Stimulated activated CD4-positive, alpha-beta T cell treated with anti-CD3 and anti-CD28 coated beads, Interleukin-15, amount 100 ng/mL, for 48 hours (primary cell): ENCODE measurements at places on chromosomes 3 and 15.

DNA sequence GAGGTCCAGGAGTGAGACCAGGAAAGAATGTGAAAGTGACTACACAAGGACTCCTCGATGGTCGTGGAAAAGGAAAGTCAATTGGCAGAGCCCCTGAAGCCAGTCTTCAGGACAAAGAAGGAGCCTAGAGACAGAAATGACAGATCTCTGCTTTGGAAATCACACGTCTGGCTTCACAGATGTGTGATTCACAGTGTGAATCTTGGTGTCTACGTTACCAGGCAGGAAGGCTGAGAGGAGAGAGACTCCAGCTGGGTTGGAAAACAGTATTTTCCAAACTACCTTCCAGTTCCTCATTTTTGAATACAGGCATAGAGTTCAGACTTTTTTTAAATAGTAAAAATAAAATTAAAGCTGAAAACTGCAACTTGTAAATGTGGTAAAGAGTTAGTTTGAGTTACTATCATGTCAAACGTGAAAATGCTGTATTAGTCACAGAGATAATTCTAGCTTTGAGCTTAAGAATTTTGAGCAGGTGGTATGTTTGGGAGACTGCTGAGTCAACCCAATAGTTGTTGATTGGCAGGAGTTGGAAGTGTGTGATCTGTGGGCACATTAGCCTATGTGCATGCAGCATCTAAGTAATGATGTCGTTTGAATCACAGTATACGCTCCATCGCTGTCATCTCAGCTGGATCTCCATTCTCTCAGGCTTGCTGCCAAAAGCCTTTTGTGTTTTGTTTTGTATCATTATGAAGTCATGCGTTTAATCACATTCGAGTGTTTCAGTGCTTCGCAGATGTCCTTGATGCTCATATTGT is 6.0 kb downstream of the CCR2 start:
- DNase-seq, result peak; percentile 21

DNA sequence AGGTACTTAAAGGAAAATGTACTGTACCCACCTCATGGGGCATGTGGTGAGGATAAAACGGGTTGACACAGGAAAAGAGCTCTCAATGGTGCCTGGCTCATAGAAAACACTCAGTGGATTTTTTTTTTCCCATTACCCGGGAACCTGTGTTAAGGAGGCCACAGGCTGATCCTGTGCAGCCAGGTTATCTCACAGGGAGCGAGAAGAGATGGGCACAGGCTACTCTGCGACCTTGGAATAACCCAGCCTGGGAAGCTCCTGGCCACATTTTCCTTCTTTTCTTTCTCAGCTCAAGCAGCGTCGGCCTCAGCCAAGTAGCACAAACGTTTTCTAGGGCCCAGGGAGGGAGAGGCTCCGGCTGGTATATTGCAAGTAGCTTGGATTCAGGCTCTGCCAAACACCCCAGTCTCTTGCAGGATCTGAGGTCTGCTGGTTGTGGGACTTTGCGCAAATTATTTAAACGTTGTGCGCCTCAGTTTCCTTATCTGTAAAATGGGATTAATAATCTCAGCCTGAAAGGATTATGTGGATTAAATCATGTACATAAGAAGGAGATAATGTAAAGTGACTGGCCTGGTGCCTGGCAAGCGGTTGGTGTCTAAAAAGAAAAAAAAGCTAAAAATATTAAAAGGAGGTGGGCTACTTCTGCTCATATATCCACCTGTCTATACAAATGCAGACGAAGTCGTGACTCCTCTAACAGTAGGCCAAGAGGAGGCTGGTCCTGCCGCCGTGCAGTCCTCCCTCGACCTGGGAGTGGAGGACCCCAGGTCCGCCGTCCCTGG is 2.2 kb downstream of the FURIN start:
- no peak for DNase-seq

DNA sequence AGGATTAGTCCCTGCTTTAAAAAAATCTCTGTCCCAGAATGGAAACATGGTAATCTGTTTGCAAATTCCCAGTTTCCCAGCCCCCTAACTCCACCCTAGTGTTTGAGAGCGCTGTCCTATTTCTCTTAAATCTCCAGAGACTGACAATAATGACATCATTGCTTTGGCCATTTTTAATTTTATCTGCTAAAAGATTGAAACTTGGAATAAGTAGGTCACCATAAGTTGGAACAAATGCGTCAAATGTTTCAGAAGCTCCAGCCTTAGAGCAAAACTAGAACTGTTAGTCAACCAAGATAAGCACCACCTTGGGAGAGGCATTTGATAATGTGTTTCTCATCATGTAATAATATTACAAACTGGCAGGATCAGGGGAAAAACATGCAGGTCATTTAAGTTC is 25.7 kb upstream of the MB21D2 start:
- DNase-seq, result no peak

DNA sequence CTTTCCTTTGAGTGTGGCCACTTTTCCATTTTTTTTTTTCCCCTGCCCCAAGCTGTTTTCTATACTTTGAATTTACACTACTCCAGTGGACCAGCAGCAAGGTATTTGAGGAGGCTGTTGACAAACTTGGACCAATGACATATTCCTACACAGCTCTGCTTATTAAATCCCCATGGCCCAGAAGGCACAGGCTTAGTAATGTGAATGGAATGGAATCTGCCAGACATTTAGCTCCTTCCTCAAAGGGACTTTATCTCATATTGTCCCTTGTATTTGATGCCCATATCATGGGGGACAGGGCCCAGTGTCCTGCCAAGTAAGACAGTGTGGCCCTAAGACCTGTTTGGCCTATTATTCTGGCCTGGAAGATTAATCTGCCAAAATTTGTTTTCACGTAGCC is 107.5 kb downstream of the CHCHD6 start:
- no peak for DNase-seq

DNA sequence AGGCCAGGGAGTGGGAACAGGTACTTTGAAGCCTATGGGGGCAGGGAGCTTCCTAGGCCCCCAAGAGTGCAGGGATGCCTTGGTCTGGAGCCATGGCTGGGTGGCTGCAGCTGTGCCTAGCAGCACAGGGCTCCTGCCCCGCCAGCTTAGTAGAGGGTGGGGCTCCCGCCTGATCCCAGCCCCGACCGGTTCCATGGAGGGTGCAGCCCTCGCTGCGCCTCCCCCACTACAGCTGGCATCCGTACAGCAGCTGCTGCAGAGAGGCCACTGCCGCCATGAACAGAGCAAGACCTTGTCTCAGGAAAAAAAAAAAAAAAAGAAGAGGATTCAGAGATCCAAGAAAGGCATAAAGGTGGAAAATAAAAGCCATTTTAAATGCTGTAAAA is 277.2 kb downstream of the UBE2E2 start:
- DNase-seq, result no peak
